Activated naive CD4-positive, alpha-beta T cell treated with anti-CD3 and anti-CD28 coated beads, Interleukin-2, amount 50 U/mL, for 16 hours (primary cell): ENCODE measurements at places on chromosomes 12 and 14.
A peak's percentile ranks its signal among the peaks of the same experiment; 100 is the strongest.

GRCh38 chr14:61596990-61597389 is 98.3 kb upstream of the HIF1A start:
- DNase-seq = no peak

GRCh38 chr12:50221228-50222008 is 54.2 kb upstream of the CERS5 start:
- DNase-seq = no peak

GRCh38 chr12:110688446-110689280 is at the start of gene HVCN1:
HVCN1 (minus strand) TSS chr12:110689115; CDS start chr12:110683245, 5,870 bp downstream.
- DNase-seq = no peak

DNA sequence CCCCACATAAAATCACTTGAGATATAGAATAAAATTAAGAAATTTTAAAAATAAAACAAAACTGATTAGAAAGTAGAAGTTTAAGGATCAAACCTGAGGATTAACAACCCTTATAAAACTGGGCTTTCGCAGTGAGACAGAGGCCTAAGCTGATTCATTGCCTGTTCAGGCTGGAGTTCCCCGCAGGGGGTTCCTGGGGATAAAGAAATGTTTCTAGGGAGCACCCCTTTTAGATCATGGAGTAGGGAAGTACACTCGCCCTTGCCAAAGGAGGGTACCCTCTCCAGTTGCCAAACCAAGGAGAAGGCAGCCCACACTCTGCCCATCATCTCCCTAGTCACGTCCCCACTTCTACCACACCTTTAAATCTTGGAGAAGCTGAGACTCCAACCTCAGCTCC is 6.8 kb downstream of the GLIPR1 start:
- no peak for DNase-seq

GRCh38 chr14:54152351-54152750 is 195.7 kb upstream of the BMP4 start:
- no peak for DNase-seq

DNA sequence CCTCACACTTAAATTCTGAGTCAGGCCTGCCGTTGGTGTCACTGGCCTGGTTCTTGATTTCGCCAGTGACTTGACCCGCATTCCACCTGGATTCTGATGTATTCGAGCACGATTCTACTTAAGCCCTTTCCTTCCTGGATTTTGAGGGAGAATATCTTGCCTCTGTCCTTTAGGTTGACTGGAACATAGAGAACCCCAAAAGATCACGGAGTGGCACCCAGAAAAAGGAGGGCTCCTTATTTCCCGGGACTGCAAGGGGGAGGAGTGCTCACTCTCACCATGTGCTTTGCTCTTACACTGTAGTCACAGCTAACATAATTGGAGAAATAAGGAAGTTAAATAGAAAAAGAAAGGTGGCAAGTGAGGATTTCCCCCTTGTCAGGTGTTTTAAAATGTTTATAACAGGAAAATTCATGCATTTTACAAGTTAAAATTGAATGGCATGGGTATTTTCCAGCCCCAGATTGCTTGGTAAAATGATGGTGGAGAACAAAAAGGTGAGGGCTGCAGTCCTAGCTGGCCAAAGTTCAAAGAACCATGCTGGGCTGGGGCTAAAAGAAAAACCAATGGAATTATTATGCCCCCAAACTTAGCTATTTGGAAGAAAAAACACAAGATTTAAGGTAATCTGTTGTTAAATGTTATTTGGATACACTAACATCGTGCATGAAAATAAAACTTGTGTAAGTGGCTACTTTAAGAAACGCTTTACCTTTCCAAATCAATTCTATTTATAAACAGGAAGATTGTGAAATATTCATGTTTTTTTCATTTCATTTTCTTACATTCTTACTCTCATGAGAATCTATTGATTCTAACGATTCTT is 8.9 kb downstream of the FOXA1 start:
- no peak for DNase-seq

GRCh38 chr12:124557518-124558223 is 9.7 kb downstream of the NCOR2 start:
- DNase-seq = no peak

DNA sequence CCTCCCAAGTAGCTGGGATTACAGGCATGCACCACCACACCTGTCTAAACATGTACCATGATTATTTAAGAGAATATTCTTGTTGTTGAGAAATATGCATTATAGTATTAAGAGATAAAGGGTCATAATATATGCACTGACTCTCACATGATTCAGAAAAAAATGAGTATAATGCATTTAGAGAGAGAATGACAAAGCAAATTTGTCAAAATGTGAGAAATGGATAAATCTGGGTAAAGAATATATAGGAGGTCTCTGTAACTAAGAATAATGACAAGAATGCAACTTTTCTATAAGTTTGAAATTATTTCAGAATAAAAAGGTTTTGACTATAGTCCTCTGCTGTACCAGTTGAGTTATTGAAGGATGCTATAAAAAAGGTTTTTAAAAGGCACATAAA is 28.1 kb upstream of the ZNF740 start:
- DNase-seq = no peak

GRCh38 chr12:64782191-64782876 is 23.1 kb upstream of the GNS start:
- no peak for DNase-seq

GRCh38 chr12:124277394-124278241 is 17.3 kb upstream of the RFLNA start:
- DNase-seq = no peak

- no peak for DNase-seq
Observed at GRCh38 chr14:65639216-65639615, 226.7 kb downstream of the FUT8 start.

GRCh38 chr14:34983148-34983760 is 462 bp downstream of the SRP54 start:
- no peak for DNase-seq

DNA sequence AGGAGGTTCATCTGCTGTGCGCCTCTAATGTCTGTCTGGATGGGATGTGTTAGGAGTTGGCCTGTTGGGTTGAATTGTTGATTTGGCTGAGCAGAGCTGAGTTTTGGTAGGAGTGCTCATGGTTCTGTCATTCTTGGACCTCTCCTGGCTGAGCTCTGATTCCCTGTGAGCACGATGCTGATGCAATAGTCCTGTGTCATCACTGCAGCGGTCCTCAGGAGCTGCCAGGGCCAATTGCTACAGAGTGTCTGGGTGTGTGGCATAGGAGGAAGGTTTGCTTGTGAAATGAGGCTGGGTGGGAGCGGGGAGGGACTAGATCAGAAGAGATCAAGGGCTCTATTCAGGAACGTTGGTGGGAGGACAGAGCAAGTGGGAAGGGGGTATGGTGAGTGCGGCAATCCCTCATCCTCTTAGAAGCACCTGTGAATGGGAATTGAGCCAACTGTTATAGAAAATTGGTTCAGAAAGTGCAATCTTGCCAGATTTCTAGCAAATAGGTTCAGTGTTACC is 21.2 kb downstream of the PEX5 start:
- no peak for DNase-seq

GRCh38 chr14:32013083-32013482 is 64.0 kb upstream of the ARHGAP5 start:
- DNase-seq = no peak

GRCh38 chr12:111105294-111105693 is 184.9 kb upstream of the MYL2 start:
- DNase-seq = no peak

- DNase-seq = peak; percentile 25
Observed at GRCh38 chr12:1662761-1663439, 28.0 kb upstream of the ADIPOR2 start.

- DNase-seq = no peak
Observed at GRCh38 chr14:22613106-22613695, 15.1 kb downstream of the ABHD4 start.

DNA sequence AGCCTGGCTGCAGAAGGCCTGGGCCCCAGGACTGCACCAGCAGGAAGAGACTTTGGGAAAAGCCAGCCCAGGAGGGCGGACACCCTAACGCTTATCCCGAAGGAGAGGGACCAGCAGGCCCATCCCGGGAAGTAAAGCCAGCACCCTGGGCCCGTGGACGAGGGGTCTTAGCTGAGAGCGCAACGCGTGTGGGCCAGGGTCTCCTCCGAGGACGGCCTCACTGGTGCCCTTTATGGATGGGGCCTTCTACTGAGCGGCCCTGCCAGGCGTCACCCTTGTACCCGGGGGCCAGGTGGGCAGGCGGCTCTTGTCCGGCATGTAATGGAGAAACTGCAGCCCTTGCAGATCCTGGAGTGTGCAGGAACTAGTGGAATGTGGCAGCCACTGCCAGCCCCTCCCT is 14.1 kb downstream of the TEDC1 start:
- DNase-seq = peak; percentile 10

GRCh38 chr12:58873496-58873895 is 46.8 kb downstream of the LRIG3 start:
- no peak for DNase-seq

DNA sequence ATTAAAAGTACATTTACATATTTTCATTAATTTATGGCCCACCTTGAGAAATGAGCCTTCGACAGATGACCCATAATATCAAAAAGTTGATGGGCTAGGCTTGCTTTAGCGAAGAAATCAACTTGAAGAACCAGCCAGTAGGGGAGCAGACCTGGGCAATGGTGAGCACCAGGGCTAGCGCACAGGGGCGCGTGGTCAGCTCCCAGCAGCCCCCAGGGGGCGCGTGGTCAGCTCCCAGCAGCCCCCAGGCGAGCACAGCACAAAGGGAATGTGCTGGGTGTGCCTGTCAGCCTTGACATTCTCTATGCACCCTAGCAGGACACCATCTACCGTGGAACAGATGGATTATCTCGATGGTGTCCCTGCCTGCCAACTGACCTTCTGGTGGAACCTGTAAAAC is 15.3 kb upstream of the SOX5 start:
- no peak for DNase-seq

GRCh38 chr12:4956054-4956453 is 46.3 kb downstream of the KCNA1 start:
- no peak for DNase-seq

DNA sequence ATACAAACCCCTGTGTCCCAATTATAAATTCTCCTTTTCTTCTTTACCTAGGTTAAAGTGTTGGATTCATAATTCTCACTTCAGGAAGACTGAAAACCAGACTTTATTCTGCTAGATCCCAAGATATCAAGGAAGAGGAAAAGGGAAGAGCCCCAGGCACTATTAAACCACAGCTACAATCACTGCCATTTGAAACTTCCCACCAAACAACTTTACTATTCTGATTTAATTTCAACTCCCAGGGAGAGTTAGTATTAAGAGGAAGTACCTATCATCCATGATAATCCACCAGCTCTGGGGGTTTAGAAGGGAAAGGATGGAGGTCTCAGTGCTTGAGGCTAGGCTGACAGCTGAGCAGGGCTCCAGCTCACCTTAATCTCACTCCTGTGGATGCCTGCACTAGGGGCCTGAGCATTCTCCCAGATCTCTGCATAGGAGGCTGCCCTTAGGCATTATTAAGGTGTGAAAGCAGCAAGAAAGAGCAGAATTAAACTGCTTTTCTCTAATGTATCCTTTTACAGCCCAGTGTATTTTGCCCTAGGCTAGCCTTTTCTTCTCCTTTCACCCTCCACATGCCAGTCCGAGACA is 52.9 kb downstream of the MYF5 start:
- no peak for DNase-seq

- DNase-seq = no peak
Observed at GRCh38 chr12:68119250-68119649, 40.3 kb downstream of the IFNG start.

- no peak for DNase-seq
Observed at GRCh38 chr12:108890208-108890607, 10.3 kb downstream of the DAO start.
